Activated effector memory CD4-positive, alpha-beta T cell treated with anti-CD3 and anti-CD28 coated beads, Interleukin-2, amount 50 U/mL, for 16 hours (primary cell): ENCODE measurements at places on chromosomes 7 and 10.

- DNase-seq, result peak; percentile 86
Observed at GRCh38 chr7:26156451-26157420, 4.7 kb downstream of the NFE2L3 start.

- no peak for DNase-seq
Observed at GRCh38 chr10:64316416-64316815, 795.2 kb downstream of the REEP3 start.

GRCh38 chr10:86693721-86694369, 25.5 kb downstream of the LDB3 start:
- peak; percentile 74 for DNase-seq

DNA sequence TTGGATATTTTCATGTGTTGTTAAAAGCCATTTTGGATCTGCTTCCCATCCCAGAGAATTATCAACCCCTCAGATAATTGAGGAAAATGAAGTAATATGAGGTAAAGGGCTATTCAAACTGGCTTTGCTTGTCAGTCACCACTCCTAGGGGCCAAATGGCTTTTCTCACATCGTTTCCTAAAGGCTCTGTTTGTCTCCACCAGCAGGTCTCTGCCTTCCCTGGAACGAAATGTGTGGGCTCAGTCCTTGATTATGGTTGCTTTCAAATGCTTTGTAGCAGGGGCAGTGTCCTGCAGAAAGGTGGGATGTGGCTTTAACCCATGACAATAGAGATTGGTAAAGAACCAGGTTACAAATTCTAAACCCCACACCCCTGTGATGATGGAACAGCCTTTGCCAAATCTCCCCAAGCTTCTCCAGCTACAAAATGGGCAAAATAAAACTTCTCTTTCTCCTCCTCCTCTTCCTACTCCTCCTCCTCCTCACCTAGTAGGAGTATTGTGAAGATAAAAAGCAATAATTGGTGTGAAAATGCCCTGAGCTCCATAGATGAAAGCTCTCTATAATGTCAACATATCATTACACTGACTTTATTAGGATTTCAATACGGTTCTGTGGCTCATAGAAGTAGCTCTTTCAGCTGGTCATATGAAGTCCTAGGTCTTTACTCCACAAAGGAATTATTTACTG, 127.6 kb downstream of the CHN2 start:
- no peak for DNase-seq

- DNase-seq, result no peak
Observed at GRCh38 chr10:35217455-35217854, 90.8 kb downstream of the CREM start.

DNA sequence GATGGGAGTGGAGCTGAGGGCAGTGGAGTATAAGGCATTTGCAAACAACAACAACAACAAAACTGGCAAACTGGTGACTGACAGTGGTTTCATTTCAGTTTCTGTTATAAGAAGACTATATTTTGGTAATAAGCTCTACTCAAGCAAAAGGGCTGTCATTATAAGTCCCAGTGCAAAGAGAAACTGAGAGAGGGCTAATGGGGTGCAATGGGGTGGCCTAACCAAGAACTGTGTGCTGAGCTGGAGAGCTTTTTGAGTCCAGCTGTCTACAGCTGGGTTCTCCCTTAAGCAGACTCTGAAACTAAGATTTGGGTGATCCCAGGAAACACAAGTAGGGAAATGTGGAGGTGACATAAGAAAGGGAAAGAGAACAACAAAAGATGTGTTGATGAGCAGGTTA, 439.3 kb downstream of the ADRA2A start:
- DNase-seq, result no peak

DNA sequence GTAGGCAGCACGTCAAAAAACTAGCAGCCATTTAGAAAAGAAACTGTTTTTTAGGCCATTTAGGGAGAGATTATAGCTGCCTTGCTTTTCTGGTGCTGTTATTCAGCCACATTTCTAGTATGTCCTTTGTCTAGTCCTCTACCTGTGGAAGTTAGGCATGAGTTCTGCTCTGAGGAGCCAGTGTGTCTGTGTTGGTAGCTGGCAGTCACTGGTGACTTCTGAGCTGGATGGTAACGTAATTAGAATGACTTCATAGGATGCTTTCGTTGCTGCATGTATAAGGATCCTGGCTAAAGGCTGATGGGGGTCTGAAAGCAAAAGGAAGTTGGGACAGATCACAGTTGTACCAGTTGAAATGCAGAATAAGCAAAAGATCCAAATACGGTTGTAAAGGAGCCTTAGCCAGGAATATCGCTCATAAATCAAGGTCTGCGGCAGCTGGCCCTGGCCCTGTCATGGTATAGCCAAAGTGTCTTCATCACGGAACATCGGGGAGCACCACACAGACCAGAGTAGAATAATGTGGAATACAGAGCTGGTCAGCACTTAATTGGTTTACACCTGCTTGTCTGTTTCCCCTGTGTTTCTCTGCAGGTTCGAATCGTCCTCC, 226.7 kb downstream of the EXOC4 start:
- no peak for DNase-seq

DNA sequence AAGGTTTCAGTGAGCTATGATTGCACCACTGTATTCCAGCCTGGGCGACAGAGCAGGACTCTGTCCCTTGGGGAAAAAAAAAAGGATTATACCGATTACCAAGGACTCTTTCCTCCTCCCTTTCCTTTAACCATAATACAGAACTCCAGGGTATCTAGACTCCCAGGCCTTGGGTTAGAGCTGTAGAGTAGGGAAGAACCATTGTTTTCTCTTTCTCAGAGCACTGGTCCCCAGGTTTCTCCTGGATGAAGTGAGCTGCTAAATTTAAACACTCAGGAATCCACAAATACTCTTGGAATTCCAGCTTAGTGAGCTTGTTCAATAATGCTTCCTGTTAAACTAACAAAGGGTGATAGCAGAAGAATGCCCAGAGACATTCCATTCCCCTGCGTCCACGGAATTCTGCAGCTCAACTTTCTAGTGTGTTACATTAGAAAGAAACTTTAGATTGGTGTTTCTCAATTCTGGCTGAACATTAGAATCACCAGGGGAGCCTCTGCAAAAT, 14.6 kb upstream of the RPEL1 start:
- DNase-seq, result no peak

DNA sequence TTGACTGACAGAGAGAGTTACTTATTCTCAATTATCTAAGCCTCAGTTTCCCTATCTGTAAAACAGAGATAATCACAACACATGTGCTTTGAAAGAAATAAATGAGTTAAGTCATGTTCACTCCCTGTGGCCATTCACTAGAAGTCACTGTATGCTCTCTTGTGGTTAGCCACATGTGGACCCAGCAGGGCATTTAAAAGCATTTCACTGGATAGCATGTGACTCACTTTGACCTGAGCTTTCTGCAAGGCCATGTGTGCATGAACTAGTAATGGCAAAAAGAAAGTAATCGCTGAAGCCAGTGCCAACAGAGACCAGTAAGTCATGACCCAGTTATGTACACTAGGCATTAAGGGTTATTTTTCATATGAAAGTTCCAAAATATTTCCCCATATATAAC, 557.0 kb upstream of the IGFBP3 start:
- DNase-seq, result no peak

GRCh38 chr10:126945351-126946030, 40.3 kb downstream of the DOCK1 start:
- no peak for DNase-seq
